ENCODE measurements at places on chromosomes 7 and 10.

DNA sequence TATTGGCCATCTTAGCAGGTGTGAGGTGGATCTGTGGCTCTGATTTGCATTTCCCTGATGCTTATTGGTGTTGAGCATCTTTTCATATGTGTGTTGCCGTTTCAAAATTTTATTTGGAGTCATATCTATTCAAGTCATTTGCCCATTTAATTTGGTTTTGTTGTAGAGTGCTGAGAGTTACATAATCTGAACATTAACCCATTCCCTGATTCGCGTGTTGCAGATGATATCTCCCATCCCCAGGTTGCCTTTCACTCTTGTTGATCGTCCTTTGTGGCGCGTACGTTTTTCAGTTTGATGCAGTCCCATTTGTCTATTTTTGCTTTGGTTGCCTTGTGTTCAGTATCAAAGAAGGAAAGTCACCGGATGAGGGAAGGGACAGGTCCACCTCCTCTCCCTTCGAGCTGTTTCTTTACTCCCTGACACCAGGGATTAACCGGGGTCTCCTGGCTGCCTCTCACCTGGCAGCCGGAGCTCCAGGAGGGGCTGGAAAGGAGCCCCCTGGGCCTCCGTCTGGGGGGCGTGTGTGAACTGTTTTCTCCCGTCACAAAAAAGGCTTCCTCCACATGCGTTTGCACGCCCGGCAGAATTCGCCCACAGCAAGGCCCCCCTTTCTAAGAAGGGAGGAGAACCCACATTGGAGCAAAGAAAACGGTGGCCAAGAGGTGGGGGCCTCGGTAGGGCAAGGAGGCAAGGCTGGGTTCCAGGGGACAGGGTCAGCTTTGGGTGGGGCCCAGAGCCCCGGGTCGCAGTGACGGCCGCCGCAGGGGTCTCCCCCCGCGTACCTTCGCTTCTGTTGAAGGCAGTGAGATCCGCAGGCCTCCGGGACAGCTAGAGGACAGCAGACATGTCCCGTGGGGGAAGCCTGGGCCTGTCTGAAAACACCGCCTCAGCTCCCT lies 8.3 kb downstream of the MNX1 start:
- no peak for DNase-seq

- DNase-seq, result no peak
These were observed 186.9 kb downstream of the AHR start for GRCh38 chr7:17485368-17485767.

DNA sequence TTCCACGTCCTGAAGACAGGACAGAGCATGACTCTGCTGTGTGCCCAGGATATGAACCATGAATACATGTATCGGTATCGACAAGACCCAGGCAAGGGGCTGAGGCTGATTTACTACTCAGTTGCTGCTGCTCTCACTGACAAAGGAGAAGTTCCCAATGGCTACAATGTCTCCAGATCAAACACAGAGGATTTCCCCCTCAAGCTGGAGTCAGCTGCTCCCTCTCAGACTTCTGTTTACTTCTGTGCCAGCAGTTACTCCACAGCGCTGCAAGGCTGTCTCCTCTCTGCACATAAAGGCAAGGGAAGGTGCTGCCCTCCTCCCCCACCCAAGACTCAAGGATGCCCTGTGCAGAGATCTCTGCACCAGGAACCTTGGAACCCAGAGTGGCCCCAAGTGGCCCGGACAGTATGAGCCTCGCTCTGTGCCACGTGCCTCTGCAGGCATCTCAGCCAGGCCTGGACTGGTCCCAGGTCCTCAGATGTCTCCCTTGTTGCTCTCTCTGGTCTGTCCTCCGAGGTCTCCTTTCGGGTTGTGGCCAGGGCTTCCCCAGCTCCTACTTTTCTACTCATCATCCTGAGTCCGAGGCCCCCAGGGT lies 230.3 kb upstream of the PRSS58 start:
- DNase-seq, result no peak

- DNase-seq, result no peak
These were observed 424.2 kb upstream of the CNTNAP2 start for GRCh38 chr7:145692237-145692950.

GRCh38 chr10:22320591-22321155 lies at the start of gene BMI1:
Gene BMI1, plus strand, starts transcription at chr10:22321099. Its CDS starts 5,351 bp downstream, at chr10:22326450.
- DNase-seq, result peak; percentile 91

- no peak for DNase-seq
These were observed 5.1 kb upstream of the LRRC27 start for GRCh38 chr10:132326925-132327324.

GRCh38 chr10:12966067-12966466 lies 35.4 kb downstream of the CCDC3 start:
- DNase-seq, result no peak

- no peak for DNase-seq
These were observed 16.8 kb downstream of the DAGLB start for GRCh38 chr7:6430974-6431373.

- peak; percentile 89 for DNase-seq
These were observed 571.1 kb downstream of the IPMK start for GRCh38 chr10:57696641-57697040.

GRCh38 chr7:137667633-137668387 lies 179.0 kb downstream of the DGKI start:
- peak; percentile 81 for DNase-seq

DNA sequence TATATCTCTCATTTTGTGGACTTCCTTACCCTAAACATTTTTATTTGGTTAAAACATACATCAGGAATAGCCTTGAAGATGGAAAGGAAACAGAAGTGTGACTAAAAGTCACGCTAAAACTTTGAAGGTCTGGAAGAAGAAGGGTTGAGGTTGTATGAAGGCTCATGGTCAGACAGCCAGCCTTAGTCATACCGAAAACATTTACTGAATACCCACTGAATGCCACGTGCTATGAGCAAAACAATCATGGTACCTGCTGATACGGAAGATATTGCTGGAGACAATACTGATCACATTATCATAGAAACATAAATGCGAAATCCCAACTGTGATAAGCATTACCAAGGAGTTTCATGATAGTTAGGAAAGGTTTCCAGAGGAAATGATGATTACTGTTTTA lies 64.0 kb downstream of the PDZD8 start:
- DNase-seq, result no peak

GRCh38 chr10:62779487-62780248 lies 24.9 kb upstream of the ADO start:
- no peak for DNase-seq

- no peak for DNase-seq
These were observed 12.5 kb downstream of the CCSER2 start for GRCh38 chr10:84340632-84341537.

DNA sequence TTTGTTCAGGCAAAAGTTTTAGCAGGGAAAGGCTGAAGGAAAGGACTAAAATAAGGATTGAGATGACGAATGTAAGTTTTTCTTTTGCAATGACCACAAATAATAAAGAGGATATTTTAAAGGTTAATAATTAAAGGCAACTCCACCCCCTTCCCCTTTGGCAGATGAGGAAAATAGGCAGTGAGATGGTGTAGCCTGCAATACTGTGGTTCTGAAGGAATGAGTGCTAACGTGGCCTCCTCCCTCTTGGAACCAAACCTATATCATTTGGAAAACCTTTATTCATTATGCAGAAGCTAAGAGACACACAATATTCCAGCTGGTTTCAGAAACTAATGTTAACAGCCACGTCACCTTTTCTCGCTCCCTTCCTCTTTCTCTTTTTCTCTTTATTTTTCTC lies 70.9 kb upstream of the COL1A2 start:
- no peak for DNase-seq

GRCh38 chr7:128206747-128207500 lies 34.2 kb upstream of the LEP start:
- no peak for DNase-seq

DNA sequence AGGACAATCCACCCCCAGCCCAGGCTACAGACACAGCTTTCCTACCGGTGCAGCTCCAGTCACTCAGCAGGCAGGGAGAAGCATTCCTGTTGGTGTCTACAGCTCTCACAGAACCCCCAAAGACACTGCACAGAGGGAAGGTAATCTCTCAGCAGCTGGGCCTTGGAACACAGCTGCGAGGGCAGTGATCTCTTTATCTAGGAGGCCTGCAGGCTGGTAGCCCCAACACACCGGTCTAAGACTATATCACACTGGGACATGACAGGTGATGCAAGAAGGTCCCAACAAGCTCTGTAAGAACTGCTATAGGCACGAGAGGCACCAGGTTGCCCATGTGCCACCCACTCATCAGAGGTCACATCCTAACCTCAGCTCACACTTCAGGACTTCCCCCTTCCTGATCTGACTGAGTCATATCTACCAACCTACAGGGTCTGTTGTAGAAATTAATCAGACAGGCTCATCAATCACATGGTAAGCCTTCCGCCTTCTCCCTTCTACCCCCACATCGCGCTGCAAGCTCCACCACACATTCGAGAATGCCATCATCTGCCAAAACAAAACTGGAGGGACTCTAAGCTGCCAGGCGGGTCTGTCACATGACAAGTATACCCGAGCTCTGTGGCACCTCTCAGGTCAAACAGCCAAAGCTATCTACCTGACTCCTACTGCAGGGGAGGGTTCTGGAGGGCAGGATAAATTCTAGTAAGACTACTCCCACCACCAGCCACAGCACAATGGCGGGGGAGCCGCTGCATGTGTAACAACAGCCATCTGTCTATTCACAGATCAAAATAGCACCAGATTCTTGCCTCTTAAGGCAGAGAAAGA lies 26.1 kb downstream of the FAM53B start:
- DNase-seq, result no peak

GRCh38 chr10:3750006-3750816 lies 34.8 kb downstream of the KLF6 start:
- no peak for DNase-seq

DNA sequence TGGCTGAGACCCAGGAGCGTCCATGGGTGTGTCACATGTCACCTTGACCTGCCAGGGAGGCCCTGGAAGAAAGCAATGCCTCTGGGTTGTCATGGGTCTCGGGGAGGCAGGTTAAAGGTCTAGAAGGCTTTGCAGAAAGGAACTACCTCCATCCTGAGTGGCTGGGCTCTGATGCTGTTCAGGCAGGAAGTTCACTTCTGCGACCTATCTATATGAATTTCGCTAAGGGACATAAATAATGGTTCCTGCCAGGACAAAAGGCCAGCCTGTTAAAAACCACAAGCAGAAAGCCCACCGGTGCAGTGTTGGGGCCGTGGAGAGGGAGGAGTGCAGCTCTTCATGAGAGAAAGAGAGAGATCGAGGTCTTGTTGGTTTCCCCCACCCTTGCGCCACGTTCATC lies 182.9 kb downstream of the PTPN20 start:
- DNase-seq, result no peak

- no peak for DNase-seq
These were observed 375.8 kb upstream of the NFE2L3 start for GRCh38 chr7:25775999-25776743.

DNA sequence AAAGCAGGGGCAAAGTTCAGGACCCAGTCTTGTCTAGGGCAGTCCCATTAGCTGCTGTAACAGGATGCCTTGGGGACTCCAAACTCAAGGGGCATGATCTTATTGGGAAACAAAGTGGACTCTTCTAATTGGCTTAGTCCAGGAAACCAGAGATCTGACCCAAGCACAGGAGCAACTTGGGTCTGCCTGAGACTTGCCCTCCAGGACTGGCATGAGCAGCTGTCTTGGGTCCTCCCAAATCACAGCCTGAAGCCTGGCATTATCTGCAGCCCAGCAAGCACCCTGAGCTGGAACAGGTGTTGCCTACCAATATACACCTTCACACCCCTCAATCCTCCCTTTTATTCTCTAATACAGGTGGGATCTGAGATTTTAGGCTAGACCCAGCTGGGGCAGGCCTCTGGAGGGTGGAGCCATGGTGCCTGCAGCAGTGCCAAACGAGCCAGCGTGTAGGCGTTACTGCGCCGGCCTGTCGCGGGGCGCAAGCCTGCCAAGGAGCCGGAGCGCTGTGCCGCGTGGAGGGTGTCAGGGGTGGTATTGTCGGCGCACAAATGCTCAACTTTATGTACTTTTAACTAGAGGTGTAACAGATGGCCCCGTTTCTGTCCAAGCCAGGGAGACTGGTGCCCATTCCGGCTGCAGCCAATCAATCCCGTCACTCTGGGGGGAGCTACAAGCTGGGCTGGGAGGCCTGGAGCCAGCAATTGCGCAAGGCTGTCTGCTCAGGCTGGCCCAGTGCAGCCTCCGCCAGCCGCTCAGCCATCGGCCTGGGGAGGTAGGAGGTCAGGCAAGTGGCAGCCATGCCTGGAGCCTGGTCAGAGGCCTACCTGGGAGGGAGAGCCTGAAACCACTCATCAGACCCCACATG lies 12.8 kb upstream of the LBX1 start:
- DNase-seq, result no peak

DNA sequence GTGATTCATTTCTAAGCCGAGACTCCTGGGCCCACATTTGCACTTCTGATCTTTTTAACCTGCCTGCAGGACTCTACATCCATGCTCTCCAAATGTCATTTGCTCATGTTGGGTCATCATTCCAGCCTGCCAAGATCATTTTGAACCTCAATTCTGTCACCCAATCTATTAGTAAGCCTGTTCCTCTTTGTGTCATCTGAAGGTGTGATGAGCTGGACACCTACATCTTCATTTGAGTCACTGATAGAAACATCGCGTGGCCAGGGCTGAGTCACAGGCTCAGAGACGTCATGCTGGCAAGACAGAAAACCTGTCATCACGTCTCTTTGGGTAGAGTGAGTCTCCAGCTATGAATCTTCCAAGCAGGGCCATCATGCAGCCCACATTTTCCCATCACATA lies 65.3 kb upstream of the SLF2 start:
- DNase-seq, result no peak

DNA sequence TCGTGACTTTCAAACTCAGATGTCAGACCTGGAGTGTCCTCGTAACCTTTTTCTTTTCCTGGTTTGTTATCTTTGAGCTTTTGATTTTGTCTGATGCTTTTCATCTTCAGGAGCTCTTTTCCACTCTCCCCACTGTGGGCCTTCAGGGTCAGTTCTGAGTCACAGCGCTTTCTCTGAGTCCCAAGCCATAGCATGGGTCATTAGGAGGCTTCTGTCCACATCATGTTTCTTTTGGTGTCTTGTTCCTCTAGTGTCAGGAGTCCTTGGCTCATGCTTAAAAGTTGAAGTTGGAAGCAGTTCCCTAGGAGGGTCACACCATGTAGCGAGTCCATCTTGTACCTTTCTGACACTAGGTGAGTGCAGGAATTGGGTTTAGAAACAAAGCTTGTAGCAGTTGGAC lies 40.3 kb downstream of the DAGLB start:
- DNase-seq, result no peak

- DNase-seq, result no peak
These were observed 30.7 kb downstream of the NUDT5 start for GRCh38 chr10:12165036-12165435.

GRCh38 chr7:130143334-130143732 lies 61.9 kb downstream of the TMEM209 start:
- no peak for DNase-seq

GRCh38 chr10:124394583-124394982 lies 24.1 kb downstream of the OAT start:
- no peak for DNase-seq

DNA sequence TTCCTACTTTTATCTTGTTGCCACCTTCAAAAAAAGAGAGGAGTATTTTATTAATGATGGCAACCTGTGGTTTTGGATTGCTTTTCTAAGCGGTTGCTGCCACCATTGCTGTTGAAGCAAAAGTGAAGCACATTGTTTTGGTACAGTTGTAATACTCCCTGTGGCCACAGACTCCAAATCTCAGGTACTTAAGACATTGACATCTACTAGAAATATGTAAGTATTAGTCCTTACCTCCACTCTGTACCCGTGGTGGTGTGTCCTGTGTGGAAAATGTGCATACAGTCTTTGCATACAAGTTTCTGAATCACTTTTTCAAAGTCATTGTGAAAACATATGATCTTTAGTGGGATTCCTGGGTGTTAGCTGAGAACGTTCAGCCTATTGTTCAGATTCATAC lies 85.7 kb downstream of the ANLN start:
- no peak for DNase-seq

- DNase-seq, result no peak
These were observed 66.1 kb downstream of the ABCA13 start for GRCh38 chr7:48237354-48237753.

Data from adipocyte (in vitro differentiated cells).